ENCODE measurements at places on chromosomes 6 and 20.
A peak's percentile ranks its signal among the peaks of the same experiment; 100 is the strongest.

GRCh38 chr20:2006452-2007361 is 12.8 kb upstream of the PDYN start:
- DNase-seq, result no peak

DNA sequence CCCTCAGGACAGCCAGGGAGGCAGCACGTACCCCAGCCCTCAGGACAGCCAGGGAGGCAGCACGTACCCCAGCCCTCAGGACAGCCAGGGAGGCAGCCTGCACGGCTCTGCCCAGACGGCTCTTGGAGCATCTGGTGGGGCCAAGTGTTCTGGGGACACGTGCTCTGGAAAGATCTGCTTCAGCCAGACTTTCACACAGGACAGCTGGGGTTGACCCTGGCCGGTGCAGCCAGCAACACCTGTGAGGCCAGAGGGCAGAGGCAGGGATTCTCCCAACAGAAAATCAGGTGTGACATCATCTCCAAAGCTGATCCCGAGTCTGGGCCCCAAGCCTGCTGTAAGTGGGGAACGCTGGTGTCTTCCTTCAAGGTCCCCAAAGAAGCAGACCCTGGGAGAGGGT is 55.5 kb upstream of the SLCO4A1 start:
- no peak for DNase-seq

- no peak for DNase-seq
Measured at GRCh38 chr20:23370274-23370673, 8.3 kb downstream of the GZF1 start.

DNA sequence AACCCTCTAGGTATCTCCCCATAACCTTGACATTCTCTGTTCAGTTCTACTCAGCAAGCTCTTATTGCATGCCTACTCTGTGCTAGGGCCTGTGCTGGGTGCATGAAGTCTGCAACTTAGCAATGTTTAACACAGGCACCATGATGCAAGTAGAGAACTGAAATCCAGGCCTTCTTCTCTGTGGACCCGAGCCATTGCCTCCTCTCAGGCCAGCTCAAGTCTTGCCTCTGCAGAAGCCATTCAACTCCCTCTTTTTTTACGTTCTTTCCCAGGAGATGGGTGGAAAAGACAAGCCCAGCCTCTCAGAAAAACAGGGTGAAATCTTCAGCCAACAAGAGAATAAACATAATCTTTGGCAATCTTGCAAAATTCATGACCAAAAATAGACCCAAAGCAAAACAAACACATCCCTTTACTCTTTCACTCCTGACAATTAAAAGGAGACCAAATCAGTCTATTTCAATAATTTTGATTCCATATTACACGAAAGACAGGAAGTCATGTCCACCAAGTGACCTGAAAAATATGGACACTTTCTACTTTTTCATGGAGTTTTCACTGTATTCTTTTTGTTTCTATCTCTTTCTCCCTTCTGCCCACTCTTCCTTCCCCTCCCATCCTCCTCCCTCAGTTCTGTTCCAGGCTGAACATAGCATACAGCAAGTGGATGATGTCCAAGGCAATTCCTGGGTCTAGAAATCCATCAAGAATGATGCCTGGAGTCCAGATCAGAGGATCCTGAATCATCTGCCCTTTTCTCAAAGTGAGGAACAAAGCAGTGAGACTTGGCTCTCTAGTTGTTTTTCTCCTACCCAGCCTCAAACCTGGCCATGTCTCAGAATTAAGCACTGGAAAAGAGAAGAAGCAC is 45.4 kb upstream of the MOCS1 start:
- no peak for DNase-seq

- no peak for DNase-seq
Measured at GRCh38 chr6:143215771-143216170, 155.1 kb downstream of the AIG1 start.

GRCh38 chr6:11903645-11904044 is 108.5 kb upstream of the HIVEP1 start:
- no peak for DNase-seq

DNA sequence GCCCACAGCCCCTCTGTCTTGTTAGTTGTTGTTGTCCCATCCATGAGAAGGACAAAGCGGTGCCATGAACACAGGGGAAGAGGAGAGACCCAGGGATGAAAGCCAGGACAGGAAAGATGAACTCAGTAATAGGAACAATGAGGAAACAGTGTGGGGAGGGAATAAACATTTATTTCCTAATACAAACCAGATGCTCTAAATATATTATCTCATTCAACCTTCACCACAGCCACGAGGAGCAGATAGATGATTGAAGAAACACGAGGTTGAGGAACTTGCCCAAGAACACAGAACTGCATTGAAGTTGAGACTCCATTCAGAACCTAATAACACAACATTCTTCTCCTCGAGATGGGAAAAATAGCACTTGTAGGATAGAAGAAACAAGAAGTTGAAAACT is 53.0 kb upstream of the AIG1 start:
- no peak for DNase-seq

DNA sequence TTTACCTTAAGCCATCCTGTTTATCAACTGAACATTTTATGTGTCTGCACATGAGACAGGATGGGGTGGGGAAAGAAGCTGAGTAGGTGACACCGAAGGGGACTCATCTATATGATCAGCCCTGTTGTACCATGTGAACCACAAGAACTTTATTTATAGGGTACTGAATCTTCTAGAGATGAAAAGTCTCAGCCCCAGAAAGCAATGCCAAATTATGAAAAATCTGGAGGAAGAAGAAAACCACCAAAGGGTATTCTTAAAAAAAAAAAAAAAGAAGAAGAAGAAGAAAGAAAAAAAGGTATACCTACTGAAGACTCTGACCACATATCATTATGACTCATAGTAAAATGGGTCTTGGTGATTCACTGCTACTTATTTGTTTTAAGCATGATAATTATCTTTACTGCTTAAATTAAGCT is 39.8 kb upstream of the HBS1L start:
- DNase-seq, result no peak

GRCh38 chr6:54031169-54031568 is 80.1 kb upstream of the MLIP start:
- no peak for DNase-seq

GRCh38 chr6:47009583-47009982 is 32.5 kb downstream of the ADGRF1 start:
- no peak for DNase-seq

DNA sequence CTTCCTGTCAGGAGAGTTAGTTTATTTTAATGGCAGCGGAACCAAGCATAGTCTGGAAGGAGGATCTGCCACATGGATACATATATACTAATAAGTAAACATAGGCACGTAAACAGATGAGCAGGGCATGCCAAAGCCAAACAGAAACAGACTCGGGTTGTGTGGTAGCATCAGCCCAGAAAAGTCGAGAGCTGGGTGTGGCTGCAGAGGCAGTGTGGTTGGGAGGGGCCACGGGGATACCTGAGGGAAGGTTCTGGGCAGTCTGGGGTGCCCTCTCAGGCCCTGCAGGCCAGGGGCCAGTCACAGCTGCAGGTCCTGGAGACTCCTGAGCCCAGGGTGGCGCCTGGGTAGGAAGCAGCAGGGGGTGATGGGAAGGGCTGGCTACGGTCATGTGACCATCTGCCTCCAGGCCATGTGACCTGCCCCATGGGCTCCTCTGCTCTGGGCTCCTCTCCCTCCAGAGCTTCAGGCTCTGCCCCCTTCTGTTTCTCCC is 42.8 kb upstream of the MRPS10 start:
- no peak for DNase-seq

- DNase-seq, result peak; percentile 6
Measured at GRCh38 chr6:151493804-151494234, at the start of gene CCDC170. TSS of gene CCDC170 (plus strand) at chr6:151494017. CDS start at chr6:151494129, 112 bp downstream.

DNA sequence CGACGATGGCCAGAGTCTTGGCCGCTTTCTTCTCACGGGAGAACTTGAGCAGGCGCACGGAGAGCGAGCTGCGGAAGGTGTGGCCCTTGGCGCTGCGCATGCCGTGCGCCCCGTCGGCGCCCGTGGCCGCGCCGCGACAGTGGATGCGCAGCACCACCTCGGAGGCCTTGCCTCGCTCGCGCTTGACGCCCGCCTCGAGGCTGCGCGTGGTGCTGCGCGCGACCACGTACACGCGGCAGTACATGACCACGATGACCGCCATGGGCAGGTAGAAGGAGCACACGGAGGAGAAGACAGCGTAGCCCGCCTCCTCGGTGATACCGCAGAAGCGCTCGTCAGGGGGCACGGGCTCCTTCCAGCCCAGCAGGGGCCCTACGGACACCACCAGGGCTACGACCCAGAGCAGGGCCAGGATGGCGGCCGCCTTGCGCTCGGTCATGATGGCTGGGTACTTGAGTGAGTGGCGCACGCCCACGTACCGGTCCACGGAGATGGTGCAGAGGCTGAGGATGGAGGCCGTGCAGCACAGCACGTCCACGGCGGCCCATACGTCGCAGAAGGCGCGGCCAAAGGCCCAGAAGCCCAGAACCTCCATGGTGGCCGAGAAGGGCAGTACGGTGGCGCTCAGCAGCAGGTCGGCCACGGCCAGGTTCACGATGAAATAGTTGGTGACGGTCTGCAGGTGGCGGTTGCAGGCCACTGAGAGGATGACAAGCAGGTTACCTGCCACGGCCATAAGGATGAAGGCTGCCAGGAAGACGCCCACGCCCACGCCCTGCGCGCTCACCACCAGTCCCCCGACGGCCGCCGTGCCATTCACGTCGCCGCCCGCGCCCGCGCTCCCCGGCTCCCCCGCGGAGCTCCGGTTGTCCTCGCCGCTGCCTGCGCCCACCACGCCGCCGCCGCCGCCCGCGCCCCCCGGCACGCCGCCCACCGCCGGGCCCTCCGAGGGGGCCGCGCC is 232.8 kb upstream of the RNF24 start:
- no peak for DNase-seq

GRCh38 chr6:163941624-163941976 is 527.1 kb downstream of the QKI start:
- DNase-seq, result no peak

GRCh38 chr6:37320646-37321045 is 33.1 kb upstream of the RNF8 start:
- peak; percentile 80 for DNase-seq

DNA sequence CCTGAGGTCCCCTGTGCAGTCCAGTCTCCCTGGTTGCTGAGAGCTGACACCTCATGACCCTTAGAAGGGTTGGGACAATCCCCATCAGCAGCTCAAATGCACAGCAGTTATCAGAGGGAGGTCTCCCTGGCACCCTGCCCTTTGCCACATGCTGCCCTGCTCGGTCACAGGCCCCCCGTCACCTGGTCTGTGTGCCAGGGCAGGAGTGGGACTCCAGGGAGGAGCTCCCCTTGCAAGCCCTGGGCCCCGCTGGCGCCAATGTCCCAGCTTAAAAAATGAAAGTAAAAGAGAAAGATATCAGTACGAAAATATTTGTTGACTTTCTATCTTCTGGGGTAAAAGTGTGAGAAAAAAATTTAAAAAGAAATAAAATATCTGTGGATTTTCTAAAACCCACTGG is 68.1 kb upstream of the SLC22A16 start:
- no peak for DNase-seq

GRCh38 chr20:54254596-54254995 is 46.7 kb downstream of the PFDN4 start:
- no peak for DNase-seq

GRCh38 chr6:7401075-7401474 is 11.5 kb downstream of the RIOK1 start:
- DNase-seq, result no peak

DNA sequence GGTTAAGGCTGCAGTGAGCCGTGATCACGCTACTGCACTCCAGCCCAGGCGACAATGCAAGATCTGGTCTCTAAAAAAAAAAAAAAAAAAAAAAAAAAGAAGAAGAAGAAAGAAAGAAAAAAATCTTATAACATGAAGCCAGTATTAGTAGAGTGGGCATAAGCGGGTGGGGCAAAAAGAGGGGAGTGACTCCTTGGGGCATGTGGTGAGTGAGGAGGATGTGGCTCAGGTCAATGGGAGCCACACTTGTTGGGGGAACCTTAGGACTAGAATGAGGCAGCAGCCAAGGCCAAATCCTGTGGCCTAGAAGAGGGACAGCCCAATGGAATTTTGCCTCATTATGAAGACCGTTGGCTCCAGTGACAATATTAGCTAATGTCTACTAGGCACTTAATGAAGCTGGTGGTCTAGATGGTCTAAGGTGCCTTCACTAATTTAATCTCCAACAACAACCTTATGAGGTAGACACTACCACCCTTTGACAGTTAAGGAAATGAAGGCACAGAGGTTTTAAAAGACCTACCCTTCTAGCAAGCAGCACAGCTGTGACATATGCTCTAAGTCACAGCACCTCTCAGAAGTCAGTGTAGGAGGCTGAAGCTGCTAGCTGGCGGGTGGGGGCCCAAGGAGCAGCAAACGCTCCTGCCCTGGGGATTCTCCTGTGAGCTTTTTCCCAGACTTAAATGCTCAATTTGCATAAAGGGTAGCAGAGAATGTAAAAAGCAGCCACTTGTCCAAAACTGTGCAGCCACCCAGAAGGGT is 23.6 kb upstream of the ARMC12 start:
- DNase-seq, result no peak

- DNase-seq, result no peak
Measured at GRCh38 chr6:30446259-30446658, 43.0 kb upstream of the HLA-E start.

DNA sequence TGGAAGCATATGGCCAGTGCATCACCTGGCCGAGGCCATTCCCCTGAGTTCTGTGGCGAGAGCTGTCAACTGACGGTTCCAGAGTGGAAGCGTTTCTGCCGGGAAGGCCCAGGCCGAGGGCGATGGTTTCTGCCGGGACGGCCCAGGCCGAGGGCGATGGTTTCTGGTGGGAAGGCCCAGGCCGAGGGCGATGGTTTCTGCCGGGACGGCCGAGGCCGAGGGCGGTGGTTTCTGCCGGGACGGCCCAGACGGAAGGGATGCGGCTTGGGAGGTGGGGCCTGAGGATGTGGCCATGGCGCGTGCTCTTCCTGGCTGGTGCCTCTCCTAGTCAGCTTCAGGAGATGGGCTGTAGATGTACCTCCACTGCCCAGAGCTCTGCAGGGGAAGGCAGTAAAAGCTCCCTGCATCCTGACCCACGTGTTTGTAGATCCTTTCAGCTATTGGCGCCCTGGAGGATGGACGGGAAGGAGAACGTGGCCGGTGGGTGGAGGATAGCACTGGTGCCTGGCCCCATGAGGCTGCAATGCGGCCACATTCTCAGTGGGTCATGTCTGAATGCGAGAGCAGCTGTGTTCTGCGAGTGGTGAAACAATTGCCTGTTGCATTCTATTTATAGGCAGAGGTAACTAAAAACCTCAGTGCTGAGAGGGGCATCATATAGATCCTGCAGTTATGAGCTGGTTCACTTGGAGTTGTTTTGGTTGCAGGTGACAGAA is 12.8 kb downstream of the TPD52L2 start:
- no peak for DNase-seq

- DNase-seq, result no peak
Measured at GRCh38 chr6:52393780-52394179, 26.4 kb upstream of the EFHC1 start.

DNA sequence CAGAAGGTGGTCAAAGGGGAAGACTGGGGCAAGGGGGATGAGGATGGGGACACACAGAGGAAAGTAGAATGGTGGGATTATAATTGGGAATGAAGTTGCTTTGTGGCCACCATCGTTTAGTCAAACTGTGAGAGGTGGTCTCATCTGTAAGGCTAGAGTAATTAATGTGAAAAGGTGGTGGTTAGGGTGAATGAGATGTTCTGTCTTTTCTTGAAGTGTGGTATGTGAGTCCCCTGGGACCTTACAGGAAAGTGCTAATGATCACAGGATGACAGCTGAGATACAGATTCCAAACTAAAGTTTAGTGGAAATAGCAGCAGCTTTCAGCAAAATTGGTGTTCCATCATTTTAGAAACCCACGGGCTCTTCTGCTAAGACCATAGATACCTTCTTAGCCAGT is 10.7 kb downstream of the ZFAND3 start:
- no peak for DNase-seq
